ENCODE measurements at places on chromosomes 6 and 20.

DNA sequence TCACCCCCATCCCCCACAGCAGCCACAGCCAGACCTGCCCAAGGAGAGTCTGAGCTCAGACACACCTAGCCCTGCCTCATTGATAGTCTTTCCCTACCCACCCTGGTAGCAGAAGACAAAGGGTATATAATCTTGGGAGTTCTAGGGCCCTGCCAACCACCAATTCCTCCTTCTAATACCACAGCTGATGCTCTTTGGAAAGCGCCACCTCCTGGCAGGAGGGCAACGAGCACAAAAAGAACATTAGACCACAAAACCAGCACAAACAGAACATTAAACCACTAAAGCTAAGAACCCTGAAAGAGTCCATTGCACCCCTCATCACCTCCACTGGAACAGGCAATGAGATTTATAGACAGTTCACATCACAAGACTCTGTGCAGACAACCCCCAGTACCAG, 195.8 kb upstream of the FUT9 start:
- DNase-seq: no peak

GRCh38 chr20:11401988-11402387, 515.7 kb upstream of the BTBD3 start:
- DNase-seq: no peak

DNA sequence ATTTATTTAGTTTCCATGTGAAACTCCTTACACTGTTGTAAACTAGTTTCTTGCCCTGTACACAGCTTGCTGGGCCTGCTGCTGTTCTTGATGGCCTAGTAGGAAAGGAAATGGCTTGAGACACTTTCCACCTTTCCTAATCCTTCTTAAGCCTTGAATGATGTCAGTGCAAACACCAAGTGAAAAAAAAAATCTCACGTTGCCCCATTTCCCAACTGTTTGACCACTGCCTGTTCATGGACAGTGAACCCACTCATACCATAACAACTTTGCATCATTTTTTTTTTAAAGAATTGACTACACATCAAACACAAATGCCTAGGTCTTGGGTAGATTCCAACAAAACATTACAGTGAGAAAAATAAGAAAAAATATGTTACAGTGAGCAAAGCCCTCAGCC, 653.6 kb upstream of the FLRT3 start:
- DNase-seq: no peak

GRCh38 chr6:150806790-150807189, 58.7 kb upstream of the MTHFD1L start:
- no peak for DNase-seq

- DNase-seq: no peak
These were observed 494.6 kb downstream of the RFPL4B start for GRCh38 chr6:112841553-112842329.

GRCh38 chr6:11771473-11772048, 7.0 kb downstream of the ADTRP start:
- no peak for DNase-seq

DNA sequence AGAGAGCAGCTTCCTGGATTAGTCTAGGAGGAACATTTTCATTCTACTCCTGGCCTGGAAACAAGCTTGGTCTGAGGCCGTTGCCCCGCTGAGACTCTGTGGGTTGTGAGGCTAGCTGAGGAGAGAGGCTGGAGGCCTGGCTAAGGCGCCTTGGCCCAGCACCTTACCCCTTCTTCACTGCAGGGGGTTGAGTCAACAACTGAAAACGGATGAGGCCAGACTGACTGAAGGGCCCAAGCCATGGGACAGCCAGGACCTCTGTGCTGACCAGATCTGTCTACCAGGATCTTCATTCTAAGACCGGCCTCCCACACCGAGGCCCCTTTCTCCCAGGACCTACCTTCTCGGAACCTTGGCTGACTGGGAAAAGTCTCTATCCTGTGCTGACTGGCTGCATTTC, 3.5 kb upstream of the AVP start:
- DNase-seq: no peak

GRCh38 chr6:34301408-34301807, 52.6 kb upstream of the SMIM29 start:
- DNase-seq: peak; percentile 69

DNA sequence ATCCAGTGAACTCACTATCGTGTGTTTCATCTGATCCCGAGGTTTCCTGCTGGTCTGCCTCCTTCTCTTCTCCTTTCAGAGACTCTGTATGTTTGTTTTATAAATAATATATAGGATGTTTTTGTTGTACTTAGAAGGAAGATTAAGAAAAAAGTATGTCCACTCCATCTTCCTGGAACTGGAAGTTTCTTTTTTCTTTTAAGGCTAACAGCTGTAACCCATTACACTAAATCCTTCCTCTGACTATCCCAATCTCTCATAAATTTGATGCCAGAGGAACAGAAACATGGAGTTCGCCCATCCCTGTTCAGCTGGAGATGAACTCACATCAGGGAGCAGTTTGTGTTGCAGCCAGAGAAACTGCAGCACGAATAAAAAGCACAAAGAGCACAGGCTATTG, 20.7 kb downstream of the RIPK1 start:
- peak; percentile 17 for DNase-seq

DNA sequence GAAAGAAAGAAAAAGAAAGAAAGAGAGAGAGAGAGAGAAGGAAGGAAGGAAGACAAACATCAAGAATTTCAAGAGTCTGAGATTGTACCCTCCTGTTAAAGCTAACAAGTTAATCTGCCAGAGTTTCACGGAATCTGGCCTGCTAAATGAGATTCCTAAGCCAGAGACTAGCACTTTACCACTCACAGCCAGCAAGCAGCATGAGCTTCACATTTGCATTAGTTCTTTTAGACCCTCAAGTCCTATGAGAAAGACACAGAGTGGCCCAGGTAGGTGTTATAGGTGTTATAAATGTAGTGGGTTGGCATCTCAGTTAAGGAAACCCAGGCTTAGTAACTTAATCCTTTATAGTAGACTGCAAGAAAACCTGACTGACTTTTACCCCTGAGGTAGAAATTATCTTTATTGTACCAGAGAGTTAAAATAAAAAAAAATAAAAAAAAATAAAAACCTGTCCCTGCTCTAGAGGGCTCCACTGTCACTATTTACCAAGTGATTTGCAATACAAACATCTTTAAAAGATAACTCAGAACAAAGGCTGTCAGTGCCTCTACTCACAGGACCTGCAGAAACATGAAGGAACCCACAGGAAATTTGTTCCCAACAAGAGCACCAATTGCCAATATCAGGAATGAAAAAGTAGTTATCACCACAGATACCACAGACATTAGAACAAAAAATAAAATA, 9.7 kb upstream of the IBTK start:
- no peak for DNase-seq

DNA sequence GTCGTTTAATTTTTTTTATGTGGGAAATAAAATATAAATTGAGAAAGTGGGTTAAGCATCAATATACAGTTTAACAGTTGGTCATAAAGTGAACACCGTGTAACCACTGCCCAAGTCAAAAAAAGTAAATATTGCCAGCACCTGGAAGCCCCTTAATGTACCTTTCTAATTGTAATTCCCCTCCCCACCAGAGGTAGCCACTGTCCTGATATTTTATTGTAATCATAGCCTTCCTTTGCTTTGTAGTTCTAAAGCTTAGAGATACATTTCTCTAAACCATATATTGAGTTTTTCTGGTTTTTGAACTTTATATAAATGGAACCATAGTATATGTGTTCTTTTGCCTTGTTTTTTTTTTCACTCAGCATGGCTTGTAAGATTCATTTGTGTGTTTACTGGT, 180.6 kb downstream of the TBC1D7 start:
- DNase-seq: no peak

- no peak for DNase-seq
These were observed 222.8 kb upstream of the CITED2 start for GRCh38 chr6:139597087-139597763.

DNA sequence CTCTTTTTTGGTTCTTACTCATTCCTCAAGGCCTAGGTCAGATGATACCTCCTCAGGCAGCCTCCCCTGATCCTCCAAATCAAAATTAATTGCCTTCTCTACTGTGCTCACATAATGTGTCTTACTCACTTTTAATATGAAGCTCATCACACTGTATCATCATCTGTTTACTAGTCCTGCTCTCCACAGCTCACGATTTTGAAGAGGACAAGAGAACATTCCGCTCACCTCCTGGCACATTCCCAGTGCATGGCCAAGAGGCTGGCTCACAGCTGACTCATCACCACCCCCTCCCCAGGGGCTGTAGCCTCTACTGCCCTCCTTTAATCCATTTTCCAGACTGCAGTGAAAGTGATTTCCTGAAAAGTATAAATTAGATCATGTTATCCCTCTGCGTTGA, 133.1 kb downstream of the ALDH8A1 start:
- DNase-seq: peak; percentile 84

DNA sequence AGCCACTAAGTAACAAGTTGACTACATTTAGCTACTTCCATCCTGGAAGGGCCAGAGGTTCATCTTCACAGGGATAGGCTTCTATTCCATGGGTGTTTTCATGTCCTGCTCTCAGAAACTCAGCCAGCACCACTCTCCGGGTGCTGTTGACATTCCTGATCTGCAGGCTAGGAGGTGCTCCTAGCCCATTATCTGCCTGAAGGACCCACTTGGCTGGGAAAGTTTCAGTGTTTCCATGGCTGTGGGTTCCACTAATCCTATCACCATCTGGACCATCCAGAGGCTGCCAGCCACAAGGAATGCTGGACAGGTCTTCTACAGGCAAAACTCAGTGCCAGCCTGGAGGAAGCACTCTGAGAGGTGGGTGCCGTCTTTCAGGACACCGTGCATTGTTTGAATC, 45.2 kb downstream of the HLA-G start:
- no peak for DNase-seq

DNA sequence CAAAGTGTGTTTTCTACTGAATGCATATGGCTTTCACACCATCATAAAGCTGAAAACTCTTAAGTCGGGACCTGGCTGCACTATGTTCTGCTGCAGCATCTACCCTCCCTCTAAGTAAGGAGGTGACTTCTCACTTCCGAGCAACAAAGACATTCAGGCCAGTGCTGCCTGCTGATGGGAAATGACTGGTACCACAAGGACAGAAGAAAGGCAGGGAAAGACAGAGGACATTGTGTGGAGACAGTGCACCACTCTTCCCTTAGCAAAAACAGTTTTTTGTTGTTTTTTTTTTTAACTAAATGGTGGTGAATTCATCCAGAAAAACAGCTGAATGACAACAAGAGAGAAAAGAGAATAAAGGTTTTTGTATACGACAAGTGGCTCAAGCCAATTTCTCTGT, 81.5 kb downstream of the MAP7 start:
- DNase-seq: no peak

- peak; percentile 97 for DNase-seq
These were observed 181.9 kb downstream of the SYNDIG1 start for GRCh38 chr20:24651171-24651975.

DNA sequence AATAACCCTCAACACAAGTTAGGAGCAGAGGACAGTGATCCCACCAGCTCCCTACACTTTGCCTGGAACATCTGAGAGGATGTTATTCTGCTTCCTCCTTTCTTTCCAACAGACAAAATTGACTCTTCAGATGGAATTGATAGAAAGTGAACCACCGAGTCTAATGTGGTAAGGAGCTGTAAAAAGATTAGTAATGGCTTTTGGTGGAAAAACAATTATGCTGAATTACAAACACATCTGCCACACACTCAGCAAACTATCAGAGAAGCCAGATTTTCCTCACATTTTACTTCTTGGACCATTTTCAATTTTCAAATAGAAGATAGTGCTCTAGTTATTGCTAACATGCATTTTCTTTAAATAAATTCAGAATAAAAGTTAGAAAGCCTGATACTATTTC, 171.8 kb upstream of the COL21A1 start:
- DNase-seq: no peak

- DNase-seq: no peak
These were observed 48.9 kb downstream of the GGTLC1 start for GRCh38 chr20:23939641-23940040.

DNA sequence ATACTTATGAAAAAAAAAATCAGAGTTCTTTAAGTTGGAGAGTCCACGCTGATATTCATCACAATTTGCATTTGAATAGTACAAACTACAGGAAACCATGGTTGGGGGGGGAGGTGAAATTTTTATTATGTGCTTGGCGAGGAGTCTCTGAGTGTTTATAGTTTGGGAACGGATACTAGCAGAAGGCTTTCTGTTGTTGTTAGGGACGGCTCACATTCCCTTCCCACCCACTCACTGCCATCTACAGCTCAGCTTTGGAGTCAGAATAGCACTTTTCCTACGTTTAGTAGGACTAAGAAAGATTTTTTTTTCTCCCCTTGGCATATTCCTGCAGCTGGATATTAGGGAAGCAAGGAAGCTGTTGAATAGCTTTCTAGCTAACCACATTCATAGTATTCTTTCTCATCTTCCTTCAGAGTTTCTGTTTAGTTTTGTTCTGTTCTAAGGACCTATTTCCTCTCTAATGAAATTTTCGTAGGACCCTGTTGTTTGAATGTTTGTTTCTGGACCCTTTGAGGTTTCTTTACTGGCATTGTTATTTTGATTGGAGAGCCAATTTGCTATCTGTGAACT, 235.1 kb upstream of the ZNF217 start:
- DNase-seq: peak; percentile 96

- peak; percentile 87 for DNase-seq
These were observed 985.4 kb downstream of the TBC1D32 start for GRCh38 chr6:120348926-120349325.

DNA sequence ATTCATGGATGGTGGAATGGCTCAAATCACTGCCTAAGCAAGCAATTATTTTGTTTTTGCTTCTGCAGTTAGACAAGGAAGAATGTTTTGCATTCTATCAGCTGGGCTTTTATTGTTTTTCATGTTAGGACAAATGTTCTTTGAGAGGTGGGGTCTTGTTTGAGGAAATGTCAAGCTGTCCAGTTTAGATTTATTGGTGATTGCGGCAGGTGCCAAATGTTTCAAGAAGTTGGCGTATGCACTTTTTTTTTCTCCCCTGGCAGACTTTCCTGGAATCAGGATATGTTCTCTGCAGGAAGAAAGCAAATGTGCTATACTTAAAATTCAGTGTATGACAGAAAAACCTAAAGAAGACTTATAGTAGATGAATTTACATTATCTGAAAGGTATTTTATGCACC, 81.0 kb upstream of the JAG1 start:
- DNase-seq: no peak

- DNase-seq: no peak
These were observed 26.0 kb downstream of the KCNQ2 start for GRCh38 chr20:63446216-63447024.

DNA sequence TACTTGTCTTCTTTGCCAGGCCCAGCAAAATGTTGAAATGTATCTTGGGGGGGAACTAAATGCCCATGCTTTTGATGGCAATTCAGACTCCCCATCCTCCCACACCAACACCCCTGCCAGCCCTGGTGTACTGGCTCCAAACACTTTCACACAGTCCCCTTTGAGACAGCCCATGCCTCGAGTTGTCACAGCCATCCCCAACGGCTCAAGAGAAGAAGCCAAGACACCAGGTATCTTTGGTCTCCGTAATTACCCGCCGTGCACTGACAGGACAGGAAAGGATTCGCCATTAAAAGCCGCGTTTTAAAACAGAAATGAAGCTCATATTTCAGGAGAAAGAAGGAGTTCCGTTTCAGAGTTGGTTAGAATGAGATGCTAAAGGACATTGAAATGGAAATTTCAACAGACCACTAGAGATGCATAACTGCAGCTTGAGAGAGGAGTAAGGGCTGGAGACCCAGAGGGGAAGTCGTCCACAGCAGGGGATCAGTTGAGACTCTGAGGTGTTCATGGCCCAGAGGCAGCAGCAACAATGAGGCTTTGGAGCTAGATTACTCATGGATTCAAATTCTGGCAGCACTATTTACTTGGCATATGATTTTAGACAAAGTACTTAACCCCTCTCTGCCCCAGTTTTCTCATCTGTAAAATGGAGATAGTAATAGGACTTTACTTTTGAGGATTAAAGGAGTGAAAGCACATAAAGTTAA, 63.5 kb upstream of the ADGRF1 start:
- no peak for DNase-seq

GRCh38 chr6:15061180-15061641, 184.7 kb upstream of the JARID2 start:
- DNase-seq: no peak

All from fibroblast of skin of scalp (primary cell).